ENCODE measurements at places on chromosomes 3 and 15.

GRCh38 chr15:80970018-80970657, 19.5 kb downstream of the MESD start:
- DNase-seq = peak; percentile 78

DNA sequence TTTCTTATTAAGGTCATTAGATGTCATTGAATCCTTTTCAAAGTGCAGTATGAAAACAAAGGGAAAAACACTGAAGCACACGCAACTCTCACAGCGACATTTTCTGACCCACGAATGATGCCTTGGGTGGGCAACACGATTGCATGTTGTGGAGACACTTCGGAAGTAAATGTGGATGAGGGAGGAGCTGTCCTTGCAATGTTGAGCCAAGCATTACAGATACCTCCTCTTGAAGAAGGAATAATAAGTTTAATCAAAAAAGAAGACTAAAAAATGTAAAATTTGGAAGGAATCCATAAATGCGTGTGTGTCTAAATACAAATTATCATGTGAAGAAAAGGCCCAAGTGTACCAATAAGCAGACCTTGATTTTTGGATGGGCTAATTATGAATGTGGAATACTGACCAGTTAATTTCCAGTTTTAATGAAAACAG, 16.9 kb downstream of the THBS1 start:
- peak; percentile 73 for DNase-seq

DNA sequence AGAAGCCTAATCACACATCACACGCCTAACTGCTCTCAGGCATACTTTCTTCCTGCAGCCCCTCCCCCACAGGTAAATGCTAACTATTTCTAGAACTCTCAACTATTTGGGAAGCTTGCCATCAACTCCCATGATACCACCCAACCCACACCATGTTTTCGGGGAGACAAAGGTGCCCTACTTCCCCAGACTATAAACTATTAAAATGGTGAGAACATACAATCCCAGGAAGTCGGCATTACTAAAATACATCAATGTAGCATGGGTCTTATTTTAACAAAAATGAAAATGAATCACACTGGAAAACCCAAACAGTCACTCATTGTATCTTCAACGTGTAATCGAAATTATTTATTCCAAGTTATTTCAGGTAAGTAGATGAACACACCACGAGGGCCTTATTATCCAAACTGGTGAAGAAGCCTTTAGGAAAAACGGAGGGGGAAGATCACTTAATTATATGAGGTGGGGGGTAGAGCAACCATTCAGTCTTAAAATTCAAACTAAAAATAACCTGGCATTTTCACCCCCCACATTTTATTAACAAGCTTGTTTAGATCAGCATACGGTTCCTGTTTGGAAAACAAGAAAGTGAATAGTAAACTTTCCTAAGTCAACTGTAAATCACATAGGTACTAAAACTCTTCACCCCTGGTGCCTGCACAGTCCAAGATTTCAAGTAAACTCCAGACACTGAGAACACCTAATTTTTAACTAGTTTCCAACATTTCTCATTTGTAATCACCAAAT, 1.9 kb downstream of the TBL1XR1 start:
- DNase-seq = peak; percentile 28

GRCh38 chr15:85296615-85297402, 83.6 kb upstream of the AKAP13 start:
- DNase-seq = peak; percentile 85

GRCh38 chr3:24678421-24678865, 183.8 kb upstream of the THRB start:
- DNase-seq = peak; percentile 68

- DNase-seq = no peak
Measured at GRCh38 chr15:30905821-30906220, 2.1 kb downstream of the FAN1 start.

DNA sequence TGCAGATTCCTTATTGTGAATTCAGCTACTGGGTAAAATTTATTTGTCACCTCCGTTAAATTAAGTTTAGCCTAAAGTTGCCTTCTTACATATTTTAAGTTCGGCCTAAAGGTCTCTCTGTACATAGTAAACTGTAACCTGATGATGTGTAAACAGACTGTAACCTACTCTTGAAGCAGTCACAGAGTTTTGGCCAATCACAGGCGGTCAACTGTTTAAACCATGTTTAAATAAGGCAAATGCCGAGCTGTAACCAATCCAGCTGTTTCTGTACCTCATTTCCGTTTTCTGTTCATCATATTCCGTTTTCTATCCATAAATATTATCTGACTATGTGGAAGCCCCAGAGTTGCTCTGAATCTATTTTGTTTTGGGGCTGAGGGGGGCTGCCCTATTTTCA, 2.4 kb upstream of the ADAMTSL3 start:
- no peak for DNase-seq

DNA sequence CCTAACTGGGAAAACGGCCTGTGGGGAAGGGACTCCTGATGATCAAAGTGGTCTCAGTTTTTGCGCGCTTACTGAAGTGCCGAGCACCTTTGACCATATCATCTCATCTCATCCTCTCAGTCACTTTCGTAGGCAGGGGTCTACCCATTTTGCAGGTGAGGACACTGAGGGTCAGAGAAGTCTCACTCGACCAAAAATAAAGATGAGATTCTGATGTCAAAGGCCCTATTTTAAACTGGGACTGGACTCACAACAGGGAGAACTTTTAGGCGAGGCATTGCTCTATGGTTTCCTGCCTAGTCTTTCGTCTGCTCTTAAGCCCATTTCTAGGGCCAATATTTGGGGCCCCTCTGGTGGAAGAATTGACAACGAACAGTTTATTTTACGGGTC, 830 bp downstream of the SLC6A11 start:
- no peak for DNase-seq

DNA sequence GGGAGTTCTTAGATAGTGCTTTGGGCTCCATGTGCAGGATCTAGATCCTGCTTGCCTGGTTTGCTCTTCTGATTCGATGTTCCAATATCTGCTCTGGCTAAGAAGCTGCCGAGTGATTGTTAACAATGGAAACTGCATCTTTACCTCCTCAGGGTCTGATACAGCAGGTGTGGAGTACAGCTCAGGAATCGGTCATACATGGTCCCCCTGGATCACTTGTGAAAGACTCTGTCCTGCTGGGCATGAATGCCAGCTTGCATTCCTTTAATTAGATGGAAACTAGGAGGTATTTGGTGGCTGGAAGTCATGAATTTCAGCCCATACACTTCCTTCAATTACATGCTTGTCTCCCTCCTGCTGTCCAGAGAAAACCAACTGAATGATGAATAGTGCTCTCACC, 95.3 kb downstream of the CHRNA7 start:
- DNase-seq = no peak

GRCh38 chr3:101423984-101424888, 88.8 kb downstream of the SENP7 start:
- no peak for DNase-seq

DNA sequence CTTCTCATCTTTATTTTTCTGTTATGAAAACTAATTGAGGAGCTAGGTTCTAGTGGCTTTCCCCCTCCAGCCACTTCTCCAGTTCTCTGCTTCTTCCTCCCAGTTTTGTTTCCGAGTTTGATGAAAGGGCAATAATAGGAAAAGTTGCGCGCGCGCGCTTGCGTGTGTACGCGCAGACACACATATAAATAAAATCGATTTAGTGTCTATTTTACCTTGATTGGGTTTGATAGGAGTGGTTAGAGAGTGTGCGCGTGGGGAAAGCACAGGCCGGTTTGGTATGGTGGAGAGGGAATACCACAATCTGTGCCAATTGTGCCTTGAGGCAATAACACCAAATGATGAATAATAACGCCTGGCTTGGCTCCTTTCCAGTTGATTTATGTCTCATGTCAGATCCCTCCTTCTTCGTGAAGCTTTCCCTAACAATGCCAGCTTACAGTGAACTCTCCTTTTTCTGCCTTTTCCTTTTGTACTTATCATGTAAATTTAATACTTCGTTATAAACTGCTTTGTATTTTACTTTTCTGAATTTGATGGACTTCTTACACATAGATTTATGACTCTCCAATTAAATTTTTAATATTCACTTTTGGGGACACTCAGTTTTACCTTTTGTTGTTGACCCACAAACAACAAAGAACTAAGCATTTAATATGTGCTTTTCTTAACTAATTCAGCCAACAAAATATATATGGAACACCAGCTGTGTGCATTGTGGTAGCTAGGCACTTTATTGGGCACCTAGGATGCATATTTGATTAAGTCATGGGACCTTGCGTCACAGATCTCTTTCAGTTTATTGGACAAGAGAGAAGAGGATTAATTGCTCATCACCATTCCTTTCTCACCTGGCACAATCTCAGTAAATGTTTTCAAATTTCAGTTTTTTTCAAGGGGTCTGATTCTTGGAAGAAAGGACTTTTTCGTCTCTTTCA, 1.7 kb downstream of the TIPARP start:
- peak; percentile 85 for DNase-seq

- DNase-seq = no peak
Measured at GRCh38 chr3:112056451-112056929, 22.0 kb downstream of the TMPRSS7 start.

GRCh38 chr3:46670000-46670890, 23.2 kb downstream of the ALS2CL start:
- DNase-seq = no peak

GRCh38 chr3:126417981-126418530, 23.3 kb downstream of the CFAP100 start:
- DNase-seq = no peak

- DNase-seq = no peak
Measured at GRCh38 chr3:49271047-49271446, 6.0 kb downstream of the C3orf62 start.

DNA sequence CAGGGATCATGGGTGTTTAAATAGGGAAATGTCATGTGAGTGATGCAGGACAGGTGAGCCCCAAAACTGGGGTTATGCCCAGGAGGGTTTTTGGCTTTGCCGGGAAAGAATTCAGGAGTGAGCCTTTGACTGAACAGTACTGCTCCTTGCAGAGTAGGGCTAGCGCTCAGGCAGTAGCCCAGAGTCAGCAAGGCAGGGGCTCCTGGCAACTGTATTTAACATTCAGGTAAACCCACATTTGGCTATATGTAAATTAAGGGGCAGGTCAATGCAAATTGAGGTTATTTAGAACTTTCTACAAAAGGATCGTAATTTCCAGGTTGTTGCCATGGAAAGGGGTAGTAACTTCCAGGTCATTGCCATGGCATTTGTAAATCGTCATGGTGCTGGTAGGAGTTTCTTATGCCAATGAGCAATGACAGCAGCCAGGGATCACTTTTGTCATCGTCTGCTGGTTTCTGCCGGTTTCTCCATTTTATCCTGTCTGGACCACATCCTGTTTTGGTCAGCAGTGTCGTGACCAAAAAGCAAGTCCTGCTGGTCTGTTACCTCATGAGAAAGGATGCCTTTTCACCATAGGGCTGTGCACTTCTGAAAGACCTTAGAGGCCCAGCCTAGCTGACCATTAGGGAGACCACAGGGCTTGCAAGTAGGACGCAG, 24.3 kb downstream of the MTHFS start:
- DNase-seq = peak; percentile 37

DNA sequence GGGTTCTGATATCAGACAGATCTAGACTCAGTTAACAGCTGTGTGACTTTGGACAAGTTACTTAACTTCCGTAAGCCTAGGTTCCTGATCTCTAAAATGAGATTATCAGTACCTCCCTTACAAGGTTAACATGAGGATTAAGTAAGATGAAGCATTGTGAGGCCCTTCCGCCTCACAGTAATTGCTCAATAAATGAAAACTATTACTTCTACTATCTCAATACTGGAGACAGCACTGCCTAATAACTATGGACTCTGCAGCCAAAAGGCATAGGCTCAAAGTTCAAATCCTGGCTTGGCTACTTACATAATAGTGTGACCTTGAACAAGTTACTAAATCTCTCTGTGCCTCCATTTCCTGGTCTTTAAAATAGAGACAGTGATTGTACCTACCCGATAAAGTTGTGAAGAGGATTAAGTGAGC, 82.0 kb upstream of the ATP11B start:
- DNase-seq = no peak

GRCh38 chr15:48868536-48868935, 9.4 kb upstream of the EID1 start:
- DNase-seq = peak; percentile 41

DNA sequence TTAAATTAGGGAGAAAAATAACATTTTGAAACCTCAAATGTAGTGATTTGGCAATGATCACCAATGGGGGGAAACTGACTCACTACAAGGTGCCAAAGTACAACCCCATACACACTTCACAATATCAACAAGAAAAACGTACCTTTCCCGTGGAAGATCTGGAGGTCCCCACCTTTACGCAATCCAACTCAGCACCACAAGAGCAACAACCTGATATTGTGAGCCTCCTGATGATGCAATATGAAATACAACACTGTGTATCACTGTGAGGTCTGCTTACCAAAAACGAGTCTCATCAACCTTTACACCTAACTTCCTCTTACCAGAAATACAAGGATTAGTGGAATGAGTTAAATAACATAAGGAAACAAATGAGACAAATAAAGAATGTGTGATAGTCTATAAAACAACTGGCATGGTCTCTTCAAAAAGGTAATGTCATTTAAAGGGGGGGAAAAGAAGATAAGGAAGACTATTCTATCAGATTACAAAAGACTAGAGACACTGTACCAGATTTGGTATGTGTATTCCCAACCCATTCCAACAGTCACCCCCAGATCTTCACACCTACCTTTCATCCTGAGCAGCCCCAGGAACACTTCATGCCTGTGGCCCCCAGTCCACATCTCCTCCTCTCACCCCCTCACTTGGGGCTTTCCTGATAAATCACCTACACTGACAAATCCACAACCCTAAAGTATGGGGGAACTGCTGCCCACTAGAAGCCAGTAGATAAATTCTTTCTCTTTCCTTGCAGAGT, 27.7 kb downstream of the DLG1 start:
- DNase-seq = no peak

DNA sequence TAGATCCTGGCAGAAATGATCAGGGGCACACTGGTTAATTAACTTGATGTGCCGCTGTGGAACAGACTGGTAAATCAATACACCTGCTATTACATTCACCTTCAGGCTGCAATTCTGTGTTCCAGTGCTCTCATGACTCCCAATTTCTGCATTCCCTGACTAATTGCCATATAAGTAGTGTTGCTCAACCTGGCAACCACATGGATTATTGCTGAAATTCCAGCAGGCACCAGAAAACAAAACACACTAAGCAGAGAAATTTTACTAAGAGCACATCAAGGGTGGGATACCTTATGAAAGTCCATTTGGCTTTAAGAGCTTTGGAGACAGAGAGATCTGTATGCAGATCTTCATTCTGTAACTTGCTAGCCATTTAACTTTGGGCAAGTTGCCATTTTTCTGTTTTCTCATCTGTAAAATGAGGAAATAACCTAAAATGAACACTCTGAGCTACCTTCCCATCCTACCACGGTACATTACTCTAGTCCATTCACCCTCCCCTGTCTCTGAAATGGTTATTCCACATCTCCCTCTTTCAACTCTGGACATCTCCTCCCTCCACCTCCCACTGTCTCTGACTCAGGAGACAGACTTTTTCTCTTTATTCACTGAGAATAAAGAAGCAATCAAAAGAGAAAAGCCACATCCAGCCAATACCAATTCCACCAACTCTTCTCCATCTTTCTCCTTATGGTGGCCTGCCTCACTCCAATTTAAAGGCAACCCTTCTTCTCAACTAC, 54.6 kb downstream of the STAC start:
- DNase-seq = no peak

- peak; percentile 84 for DNase-seq
Measured at GRCh38 chr15:63582718-63583426, 14.3 kb upstream of the FBXL22 start.

- DNase-seq = no peak
Measured at GRCh38 chr15:39974656-39975230, 40.8 kb downstream of the EIF2AK4 start.

Measured in myocyte (in vitro differentiated cells).